ENCODE measurements at places on chromosomes 16 and 17.

DNA sequence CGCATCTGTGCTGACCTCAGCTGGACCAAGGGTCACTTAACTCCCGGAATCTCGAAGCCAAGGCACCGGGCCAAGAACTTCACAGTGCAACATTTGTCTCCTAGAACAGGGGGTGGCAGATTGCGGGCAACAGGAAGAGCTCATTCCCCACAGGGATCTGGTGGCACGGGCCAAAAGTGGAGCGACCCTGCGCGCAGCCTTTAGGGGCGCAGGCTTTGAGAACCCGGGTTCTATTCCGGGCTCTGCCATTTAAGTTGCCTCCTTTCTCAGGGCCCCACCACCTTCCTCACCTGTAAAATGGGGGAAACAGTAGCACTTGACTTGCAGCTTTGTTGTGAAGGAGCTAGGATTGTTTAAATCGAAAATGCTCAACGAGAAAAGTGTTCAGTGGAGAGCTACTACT is 651 bp downstream of the SHMT1 start:
- DNase-seq = no peak

- no peak for DNase-seq
Observed at GRCh38 chr17:43309505-43310332, 75.9 kb upstream of the RNU2-1 start.

GRCh38 chr16:84967828-84968227 is 43.5 kb downstream of the ZDHHC7 start:
- DNase-seq = no peak

DNA sequence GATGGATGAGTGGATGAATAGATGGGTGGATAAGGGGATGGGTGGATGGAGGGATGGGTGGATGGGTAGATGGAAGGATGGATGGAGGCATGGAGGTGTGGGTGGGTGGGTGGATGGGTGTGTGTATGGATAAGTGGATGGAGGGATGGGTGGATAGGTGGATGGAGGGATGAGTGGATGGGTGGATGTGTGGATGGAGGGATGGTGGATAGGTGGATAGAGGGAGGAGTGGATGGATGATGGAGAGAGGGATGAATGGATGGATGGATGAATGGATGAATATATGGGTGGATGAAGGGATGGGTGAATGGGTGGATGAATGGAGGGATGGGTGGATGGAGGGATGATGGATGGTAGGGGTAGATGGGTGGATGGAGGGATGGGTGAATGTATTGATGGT is 27.5 kb upstream of the NPTX1 start:
- DNase-seq = no peak

- DNase-seq = no peak
Observed at GRCh38 chr17:80287038-80287437, 26.4 kb downstream of the RNF213 start.

DNA sequence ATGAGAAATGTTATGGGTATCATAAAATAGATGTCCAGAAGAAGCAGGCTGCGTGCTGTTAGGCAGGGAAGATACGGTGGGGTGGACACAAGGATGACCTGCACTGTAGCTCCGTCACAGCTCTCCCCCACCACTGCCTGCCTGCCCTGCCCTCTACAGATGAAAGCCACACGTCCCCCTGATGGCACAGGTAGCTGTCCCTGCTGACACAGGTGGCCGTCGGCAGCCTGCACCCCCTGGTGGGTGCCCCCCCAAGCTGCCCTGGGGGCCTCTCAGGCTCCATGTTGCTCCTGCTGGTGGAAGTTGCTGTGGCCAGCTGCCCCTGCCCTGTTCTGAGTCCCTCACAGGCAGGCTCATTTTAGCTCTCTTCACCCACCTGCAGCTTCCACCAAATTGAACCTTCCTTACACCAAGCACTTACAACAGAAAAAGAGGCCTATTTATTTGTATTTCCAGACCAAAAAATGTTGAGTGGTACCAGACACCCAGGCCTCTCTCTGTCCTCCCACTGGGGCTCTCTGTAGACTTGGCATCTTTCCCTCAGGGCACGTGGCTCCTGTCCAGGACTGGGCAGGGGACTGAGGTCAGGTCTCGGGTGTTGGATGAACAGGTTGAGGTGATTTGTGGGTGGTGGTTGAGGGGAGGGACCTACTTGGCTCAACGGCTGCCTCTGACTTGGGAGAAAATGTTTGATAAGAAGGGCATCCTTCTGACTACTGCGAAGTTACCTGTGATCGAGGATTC is 50.1 kb upstream of the CACNG5 start:
- no peak for DNase-seq

GRCh38 chr16:2985893-2986355 is 5.7 kb upstream of the PKMYT1 start:
- DNase-seq = no peak

- no peak for DNase-seq
Observed at GRCh38 chr17:50955667-50956120, 89.5 kb upstream of the TOB1 start.

DNA sequence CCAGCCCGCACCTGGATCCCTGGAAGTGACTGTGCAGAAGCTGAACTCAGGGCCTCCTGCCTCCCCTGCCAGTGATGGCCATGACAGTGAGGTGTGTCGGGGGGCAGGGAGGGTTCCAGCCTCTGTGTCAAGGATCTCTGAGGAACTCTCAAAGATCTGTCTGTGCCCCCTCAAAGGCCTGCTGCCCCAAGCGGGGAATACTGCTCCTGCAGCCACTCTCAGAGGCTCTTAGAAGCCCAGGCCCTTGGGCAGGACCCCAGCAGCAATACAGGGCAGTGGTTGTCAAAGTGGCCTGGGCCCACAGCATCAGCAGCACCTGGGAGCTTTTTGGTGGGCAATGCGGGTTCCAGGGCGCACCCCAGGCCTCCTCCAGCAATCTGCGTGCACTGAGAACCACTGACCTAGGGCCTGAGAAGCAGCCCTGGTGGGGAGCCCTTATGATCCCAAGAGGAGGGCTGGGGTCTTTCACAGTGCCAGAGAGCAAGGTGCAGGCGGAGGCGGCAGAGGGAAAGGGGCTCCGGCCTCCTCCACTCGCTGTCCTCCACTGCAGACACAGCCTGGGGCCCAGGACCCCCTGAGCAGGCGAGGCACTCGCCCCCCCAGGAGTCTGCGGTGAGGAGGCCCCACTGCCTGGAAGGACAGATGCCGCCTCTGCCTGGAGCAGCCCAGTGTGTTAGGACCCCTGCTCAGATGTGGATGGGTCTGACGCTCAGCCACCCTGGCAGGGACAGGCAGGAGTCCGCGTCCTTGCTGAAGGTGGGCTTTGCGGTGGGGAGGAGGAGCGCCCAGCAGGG is 42.1 kb downstream of the ENGASE start:
- DNase-seq = no peak

- no peak for DNase-seq
Observed at GRCh38 chr16:6918646-6919045, 414.0 kb upstream of the RBFOX1 start.

DNA sequence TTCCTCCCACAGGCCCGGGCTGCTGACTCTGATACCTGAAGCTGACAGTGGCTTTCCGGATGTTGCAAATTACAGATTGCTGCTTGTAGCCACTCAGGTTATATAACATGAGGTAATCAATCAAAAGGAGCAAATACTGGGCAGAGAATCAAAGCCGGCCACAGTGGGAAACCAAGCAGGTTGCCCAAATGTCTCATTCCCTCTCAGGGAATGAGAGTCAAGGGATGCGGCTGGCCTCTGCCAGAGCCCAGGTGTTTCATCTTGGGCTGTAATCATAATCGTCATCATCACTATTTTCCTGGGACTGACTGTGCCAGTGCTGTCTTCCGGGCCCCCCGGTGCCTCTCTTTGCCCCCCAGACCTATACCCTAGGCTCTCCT is 292.4 kb upstream of the FOXF1 start:
- no peak for DNase-seq

DNA sequence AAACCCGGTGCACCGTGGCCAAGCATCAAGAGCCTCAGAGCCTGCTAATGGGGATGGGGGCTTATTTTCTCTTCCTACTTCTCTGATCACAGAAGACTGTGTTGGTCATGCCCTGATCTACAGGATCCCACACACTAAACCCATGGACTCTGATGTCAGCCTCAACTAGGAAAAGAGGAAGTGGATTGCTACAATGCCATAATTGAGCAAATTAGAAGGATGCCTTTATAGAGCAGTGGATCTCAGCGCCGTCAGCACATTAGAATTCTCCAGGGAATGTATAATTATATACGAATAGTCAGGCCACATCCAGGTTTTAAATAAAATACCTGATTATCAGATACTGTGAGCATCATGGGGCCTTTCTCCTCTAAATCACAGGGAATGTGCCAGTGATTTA is 64.8 kb downstream of the VAT1L start:
- DNase-seq = no peak

DNA sequence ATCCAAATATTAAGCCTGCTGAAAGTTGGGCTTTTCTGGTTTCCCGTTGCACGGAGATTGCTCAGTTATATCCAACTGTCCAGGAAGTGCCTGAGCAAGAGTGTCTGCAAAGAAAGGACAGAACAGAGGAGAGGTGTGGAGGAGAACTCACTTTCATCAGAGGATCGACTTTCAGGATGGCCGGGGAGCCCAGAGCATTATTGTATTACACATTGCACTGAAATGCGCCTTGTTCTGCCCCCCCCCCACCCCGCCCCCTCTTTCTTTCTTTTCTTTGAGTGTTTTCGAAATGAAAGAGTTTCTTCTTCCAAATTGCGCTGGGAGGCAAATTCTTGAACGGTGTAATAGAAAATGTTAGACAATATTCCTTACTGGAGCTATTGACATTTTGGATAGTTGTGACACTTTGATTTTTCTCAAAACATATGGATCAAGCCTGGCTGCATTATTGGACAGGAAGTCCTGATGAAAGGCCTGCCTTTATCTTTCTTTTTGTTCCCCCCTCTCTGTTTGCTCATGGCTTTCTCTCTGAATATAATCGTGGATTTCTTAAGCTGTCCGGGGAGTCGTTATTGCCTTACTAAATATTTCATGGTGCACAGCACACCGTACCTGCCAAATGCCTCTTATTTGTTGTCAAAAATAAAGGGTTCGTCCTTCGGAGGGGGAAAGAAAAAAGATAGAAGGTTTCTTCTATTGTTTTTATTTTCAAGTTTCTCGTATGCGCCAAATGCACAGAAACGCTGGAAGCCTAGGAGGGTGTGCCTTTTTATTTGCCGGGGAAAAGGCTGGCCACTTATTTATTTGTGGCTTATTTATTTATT is 110.8 kb downstream of the IRX3 start:
- DNase-seq = no peak

DNA sequence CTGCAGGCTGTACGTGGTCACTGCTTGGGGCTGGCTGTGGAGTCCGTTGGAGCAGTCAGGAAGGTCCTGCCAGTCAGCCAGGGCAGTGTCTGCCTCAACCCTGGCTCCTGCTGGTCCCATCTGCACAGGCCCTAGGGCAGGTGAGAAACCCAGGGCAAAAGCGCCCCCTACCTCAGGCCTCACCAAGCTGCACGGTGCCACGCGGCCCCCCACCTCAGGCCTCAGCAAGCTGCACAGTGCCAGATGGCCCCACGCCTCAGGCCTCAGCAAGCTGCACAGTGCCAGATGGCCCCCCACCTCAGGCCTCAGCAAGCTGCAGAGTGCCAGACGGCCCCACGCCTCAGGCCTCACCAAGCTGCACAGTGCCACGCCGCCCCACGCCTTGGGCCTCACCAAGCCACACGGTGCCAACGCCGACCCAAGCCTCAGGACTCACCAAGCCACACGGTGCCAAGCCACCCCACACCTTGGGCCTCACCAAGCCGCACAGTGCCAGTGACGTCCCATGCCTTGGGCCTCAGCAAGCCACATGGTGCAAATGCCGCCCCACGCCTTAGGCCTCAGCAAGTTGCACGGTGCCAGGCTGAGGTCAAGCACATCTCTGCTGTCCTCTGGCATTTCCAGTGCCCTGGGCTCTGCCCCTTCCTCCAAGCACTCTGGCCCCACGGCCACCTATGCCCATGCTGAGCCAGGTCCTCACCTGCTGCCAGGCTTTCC is 5.5 kb downstream of the TMEM204 start:
- no peak for DNase-seq

- DNase-seq = no peak
Observed at GRCh38 chr17:57365420-57365819, 109.1 kb downstream of the MSI2 start.

DNA sequence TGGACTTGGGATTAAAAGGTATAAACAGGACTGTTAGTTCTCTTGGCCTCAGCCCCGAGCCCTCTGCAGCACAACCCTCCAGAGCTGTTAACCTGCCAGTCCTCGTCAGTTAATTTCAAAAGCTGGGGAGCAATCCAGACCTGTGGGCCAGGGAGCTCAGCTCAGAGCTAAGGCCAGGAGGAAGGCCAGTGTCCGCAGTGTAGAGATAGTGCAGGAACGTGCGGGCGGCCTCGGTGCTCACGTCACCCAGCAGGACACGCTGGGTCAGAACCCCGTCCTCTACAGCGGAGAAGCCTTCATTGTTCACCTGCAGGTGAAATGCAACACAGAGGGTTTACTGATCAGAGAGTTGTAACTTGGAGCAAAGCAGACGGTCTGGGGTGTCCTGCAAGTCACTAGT is 15.4 kb upstream of the NLRC3 start:
- no peak for DNase-seq

DNA sequence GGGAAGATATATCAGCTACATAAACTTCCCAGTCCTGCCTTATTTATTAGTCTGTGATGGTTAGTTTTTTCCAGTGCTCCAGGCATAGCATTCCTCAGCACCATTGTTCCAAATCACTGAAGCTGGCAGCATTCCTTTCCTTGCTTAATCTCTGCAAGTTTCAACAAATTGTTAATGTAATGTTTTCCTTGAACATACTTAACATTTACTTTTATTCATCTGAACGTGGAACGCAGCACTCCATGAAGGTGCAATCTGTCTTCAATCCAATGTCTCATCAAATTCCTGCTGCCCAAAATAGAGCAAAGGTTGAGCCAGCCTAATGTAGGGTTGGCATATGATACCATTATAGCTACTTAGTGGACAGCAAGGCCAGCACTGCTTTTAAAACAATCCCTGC is 441.1 kb upstream of the RBFOX1 start:
- no peak for DNase-seq

DNA sequence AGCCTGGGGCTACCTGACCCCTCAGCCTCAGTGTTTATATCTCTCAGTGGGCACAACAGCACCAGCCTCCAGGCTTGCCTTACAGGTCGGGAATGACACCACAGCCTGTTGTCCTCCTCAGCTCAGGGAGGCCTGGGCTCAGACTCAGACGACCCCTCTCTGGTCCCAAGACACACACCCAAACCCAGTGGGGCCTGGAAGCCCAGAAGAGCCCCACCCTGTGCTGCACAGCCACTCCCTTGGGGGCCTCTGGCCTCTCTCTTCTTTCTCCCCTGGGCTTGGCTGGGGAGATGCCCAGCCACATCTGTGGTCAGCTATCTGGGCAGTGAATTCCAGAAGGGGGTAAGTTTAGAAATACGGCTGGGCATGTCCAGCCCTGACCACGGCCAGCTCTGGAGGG is 2.4 kb downstream of the NATD1 start:
- no peak for DNase-seq

DNA sequence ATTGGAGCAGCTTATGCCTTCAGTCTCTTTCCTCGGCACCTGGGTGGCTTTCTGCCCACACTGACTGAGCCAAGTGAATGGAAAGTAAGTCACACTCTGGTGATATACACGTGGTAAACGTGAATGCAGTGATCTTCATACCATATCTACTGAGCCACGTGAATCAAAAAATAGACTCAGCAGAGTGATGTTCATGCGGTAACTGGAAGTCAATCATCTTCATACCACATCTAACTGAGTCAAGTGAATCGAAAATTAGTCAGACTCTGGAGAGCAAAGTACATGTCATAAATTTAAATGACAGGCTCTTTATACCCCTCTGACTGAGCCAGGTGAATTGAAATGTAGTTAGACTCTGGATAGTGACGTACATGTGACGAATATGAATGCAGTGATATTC is 47.1 kb upstream of the ARL4D start:
- no peak for DNase-seq

- DNase-seq = no peak
Observed at GRCh38 chr17:15885770-15886169, 59.2 kb upstream of the ADORA2B start.

- no peak for DNase-seq
Observed at GRCh38 chr16:81693041-81693743, 85.9 kb upstream of the PLCG2 start.

All from GM12891 (cell line).